ENCODE measurements at places on chromosomes 6 and 20.

- DNase-seq: no peak
Measured at GRCh38 chr6:13217206-13217905, 111.0 kb downstream of the TBC1D7 start.

DNA sequence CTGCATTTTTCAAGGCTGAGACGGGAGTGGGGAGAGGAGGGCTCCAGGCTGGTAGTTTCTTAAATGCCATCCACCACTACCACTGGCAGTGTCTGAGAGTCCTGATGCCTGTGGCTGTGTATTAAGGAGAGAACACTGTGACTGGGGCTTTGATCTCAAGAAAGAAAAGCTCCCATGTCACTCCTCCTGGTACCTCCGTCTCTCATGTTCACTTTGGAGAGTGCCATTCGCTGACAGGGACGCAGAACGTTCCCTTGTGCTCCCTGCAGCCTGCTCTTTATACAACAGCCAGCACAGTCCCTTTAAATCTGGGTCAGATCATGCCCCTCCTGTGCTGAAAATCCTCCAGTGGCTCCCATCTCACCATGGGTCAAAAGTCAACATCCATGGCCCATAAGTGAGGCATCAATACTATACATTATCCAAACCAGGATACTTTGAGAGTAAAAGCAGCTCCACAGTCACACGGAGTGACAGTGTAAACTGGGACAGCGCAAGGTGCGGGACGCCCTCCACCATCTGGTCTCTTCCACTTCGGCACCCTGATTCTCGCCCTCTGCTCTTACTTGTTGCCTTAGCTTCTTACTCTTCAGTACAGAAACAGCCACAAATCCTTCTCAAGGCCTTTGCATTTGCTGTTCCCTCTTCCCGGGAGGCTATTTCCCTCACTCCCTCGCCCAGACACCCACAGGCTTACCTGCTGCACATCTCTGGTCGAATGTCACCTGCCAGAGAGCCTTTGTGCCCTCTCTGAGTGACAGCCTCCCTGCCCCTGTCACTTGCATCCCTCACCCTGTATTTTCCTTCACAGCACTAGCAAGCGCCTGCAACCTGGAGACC lies 20.0 kb downstream of the PDYN start:
- DNase-seq: no peak

DNA sequence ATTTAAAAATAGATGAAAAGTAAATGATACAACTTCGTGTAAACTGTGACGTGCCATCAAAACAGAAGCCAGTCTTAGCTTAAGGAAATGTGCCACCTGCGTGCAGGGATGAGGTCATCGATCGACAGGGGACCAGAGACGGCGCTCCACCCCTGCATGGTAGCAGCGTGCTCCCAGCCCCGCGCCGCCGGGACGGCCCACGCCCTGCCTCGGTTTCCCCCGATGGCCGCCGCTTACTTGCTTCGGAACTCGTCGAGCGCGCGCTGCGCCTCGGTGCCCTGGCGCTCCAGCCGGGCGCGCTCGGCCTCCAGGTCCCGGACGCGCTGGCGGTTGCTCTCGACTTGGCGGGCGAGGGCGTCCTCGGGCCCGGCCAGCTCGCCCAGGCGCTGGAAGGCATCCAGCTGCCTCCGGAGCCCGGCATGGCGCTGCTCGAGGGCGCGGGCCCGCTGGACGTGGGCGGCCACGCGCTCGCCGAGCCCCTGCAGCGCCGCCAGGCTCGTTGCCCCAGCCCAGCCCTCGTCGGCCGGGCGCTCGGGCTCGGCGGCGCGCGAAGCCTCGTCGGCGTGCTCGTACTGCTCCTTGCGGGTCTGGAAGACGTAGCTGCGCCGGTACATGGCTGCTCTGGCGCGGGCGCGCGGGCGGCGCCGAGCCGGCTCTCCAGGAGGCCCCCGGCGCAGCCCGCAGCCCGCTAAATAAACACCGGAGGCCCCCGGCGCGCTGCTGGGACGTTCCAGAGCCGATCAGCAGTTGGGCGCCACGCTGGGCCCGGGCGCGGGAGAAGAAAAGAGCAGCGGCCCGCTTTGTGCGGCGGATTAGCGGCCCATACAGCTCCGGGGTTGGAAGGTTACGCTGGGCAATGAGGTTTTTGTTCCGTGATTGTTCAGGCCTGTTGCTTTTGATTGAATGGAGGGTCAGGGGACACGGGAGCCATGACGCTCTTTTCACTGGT lies at the start of gene BFSP1:
BFSP1 (minus strand) TSS at position 664 of the 949 bp plus-strand sequence; CDS start at position 614, 50 bp downstream.
- peak; percentile 69 for DNase-seq

DNA sequence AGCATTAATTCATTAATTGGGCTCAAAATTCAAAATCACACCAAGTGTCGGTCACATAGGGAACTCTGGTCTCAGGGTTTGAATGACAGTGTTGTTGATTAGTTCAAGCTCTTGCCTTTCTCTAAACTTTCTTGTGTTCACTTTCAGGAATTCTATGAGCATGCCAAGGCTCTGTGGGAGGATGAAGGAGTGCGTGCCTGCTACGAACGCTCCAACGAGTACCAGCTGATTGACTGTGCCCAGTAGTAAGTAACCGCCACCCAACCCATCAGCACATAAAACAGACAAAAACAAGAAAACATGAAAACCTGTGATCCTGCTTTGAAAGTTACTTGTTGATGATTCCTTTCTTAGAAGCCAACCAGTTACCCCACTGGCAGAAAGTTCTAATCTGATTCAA lies 52.7 kb downstream of the GNAS start:
- DNase-seq: peak; percentile 74

DNA sequence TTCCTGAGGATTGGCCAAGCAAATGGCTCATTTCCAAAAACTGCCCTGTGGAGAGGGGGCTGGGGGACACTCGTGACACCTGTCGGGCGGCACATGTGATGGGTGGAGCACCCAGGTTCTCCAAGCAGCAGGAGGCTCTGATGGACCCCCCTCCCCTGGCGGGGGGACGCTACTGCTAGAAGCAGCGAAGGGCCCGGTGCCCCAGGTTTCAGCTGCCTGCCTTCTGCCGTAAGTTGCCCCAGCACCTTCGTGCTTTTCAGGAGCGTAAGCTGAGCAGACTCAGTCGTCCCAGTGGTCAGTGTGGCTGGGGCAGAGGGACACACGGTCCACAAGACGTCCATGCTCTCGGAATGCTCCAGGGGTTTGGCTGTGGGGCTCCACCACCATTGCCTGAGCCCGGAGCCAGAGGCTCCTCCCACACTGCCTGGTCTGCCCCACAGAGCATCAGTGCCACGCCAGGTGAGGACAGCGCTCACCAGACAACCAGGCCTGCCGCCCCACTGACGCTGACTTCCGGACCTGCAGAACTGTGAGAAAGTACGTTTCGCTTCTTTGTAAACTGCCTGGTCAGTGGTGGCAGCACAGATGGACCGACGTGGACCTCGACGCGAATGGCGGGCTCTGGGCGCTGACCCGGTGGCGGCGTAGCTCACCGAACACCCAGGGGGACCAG lies 4.1 kb upstream of the ADRM1 start:
- no peak for DNase-seq

GRCh38 chr6:53179961-53180651 lies 31.5 kb upstream of the GCM1 start:
- peak; percentile 38 for DNase-seq

DNA sequence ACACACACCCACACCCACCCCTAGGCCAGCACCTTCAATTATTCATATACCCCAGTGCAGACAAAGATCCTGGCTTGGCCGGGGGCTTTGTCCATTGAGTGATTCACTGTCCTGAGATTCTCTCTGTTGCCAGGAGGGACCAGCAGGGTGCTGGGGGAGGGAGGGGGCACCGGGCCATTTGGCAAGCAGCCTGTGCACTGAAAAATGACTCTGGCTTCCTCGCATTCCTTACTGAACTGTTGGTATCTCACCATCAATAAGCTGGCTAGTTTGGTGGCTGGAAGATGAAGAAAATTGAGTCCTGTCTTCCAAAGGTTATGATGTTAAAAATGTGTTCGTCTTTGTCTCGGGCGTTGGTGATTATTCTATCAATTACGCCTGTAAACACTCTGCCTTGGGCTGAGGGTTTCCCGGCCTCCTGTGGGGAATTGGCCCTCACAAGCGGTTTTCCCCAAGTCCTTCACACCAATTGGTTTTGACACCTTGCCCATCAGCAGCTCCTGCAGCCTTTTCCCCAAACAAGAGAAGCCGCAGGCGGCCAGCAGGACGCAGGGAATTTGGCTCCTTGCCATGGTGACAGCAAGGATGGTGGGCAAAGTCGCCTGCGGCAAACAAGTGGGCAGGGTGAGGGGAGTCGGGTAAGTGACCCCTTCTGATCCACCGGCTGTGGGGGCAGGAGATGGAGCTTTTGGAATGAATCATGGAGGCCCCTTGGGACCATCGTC lies 4.9 kb downstream of the VSTM2L start:
- DNase-seq: peak; percentile 69

- peak; percentile 91 for DNase-seq
Measured at GRCh38 chr6:36546920-36547645, at the start of gene STK38. Gene STK38 (minus strand): TSS chr6:36547479. CDS start chr6:36540202, 7,277 bp downstream.

GRCh38 chr6:31116661-31117385 lies 2.2 kb downstream of the PSORS1C1 start:
- peak; percentile 46 for DNase-seq

DNA sequence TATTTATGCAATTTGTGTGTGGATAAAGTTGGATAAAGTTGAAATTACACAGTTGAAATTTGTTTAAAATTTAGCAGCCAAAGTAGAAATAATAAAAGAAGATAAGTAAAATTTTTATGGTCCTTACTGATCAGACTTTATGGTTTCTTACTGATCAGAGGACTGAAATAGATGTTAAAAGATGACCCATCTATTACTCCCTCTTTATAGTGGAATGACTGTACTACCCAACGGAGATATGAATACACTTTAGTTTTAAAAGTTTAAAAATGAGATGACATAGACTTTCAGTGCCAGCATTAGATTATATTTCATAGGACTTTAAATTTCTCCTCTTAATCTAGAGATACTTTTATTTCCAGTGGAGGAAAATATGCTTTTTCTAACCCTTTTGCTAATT lies 98.9 kb upstream of the ADGRF4 start:
- no peak for DNase-seq

- no peak for DNase-seq
Measured at GRCh38 chr20:64140956-64141355, 23.3 kb upstream of the MYT1 start.

DNA sequence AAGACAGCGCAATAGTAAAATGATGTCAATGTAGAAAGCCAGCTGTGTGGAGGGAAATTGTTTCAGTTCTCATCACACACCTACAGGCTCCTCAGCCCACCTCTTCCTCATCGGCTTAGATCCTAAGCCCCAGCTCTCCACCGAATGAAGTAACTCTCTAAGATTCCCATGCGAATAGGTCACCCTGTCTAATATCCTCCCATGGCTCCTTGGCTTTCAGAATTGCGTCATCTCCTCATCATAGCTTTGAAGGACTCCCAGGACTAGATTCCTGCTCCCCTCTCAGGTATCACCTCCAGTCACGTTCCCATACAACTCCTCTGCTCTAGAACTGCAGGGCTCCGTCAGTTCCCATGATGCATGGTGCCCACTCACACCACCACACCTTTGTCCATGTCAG lies 16.2 kb upstream of the SLC22A16 start:
- DNase-seq: no peak

GRCh38 chr6:27604986-27605385 lies 132.1 kb upstream of the ZNF184 start:
- DNase-seq: no peak

GRCh38 chr6:146286961-146287360 lies 256.7 kb upstream of the RAB32 start:
- no peak for DNase-seq

DNA sequence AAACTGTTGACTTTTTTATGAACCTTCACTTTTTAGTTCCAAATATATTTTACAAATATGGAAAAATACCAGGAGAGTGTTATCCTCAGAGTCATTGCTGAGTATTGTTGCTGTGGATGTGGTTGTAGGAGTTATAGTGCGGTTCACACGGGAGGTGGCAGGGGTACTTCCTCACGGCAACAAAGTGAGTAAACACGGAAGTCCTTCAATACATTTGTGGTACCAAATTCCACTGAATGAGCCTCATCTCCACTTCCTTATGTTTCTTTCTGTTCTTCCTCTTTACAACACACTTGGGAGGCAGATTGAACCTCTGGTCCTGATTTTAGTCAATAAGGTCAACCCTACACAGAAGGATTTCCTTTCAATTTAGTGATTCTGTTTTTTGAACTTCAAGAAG lies 371.8 kb downstream of the BTBD3 start:
- DNase-seq: no peak

- DNase-seq: no peak
Measured at GRCh38 chr20:49899541-49900383, 15.6 kb downstream of the SPATA2 start.

DNA sequence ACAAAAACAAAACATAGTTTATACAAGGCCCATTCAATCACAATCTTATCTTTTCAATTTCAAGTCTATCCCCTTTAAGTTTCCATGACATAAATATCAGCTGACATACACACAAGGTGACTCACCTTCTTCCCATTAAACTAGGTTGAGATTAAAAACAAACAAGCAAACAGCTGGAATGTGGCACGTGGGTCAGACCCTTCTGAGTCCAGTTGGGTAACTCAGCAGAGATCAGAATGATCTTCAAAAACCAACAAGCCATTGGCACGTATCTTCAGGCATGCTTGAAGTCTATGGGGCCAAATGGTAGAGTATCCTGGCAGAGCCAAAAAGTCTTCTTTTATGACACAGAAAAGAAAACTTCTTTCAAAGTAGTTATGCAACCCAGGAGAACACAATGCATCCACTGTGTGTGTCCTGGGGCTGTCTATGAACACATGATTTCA lies 603.5 kb upstream of the CITED2 start:
- DNase-seq: no peak

- no peak for DNase-seq
Measured at GRCh38 chr20:56872620-56873458, 243.7 kb downstream of the TFAP2C start.

- DNase-seq: peak; percentile 33
Measured at GRCh38 chr6:74891349-74891831, 314.5 kb downstream of the COL12A1 start.

GRCh38 chr6:29641430-29642148 lies 8.6 kb upstream of the GABBR1 start:
- no peak for DNase-seq

GRCh38 chr6:36968266-36968977 lies 13.9 kb downstream of the PI16 start:
- DNase-seq: peak; percentile 71

GRCh38 chr6:31767096-31767645 lies 4.7 kb downstream of the SAPCD1 start:
- no peak for DNase-seq

All from testis (tissue), 5 donors.